ENCODE measurements at places on chromosomes 1 and 21.

DNA sequence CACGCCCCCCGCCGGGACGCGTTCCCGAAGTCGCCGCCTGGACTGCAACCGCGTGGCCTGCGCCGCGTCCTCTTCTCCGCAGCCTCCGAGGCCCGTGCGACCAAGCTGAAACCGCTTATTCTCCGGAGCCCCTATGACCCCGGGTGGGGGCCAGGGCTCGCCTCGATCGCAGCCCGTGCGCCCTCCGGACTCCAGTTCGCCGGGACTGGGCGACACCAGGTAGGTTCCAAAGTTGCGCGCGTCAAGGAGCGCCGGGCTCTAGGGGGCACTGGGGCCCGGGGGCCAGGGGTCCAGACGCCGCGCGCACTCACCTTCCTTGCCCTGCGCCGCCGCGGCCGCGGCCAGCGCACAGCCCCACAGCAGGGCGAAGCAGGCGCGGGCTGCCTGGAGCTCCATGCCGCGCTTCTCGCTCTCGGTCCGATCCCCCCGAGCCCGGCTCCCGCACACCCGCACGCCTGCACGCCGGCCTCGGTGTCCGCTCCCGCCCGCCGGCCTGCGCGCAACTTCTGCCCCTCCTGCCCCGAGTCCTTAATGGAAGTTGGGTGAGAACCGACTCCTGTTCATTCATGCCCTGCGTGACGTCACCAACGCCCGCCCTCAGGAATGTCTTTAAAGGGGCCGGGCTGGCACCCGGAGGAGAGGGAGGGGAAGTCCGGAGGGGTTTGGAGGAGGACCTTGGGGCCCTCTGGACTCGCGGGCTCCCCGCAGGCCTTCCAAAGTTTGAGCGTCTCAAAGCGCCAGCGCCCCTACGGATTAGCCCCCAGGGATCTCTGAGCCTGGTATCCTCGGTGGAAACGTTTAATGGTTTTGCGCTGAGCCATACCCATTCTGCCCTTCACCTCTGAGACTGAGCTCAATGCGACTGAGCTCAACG, at the start of gene EPHA2:
EPHA2 (minus strand) TSS at position 533 of the 874 bp plus-strand sequence; CDS start at position 396, 137 bp downstream.
- DNase-seq = peak; percentile 98

GRCh38 chr1:24102961-24103360, 9.0 kb downstream of the MYOM3 start:
- DNase-seq = no peak

- DNase-seq = no peak
Observed at GRCh38 chr1:59302871-59303270, 6.0 kb downstream of the FGGY start.

DNA sequence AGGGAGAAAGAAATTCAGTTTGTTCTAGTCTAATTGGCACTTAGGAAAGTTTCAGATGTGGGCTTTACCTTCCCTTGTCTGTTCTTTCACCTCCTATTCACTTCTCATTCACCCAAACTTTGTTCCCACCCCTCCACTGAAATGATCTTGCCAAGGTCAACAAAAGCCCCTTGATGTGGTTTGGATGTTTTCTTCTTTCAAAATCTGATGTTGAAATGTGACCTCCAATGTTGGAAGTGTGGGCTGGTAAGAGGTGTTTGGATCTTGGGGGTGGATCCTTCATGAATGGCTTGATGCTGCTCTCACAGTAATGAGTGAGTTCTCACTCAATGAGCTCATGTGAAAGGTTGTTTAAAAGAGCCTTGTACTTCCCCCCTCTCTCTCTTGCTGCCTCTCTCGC, 379.3 kb downstream of the HHIPL2 start:
- DNase-seq = no peak

GRCh38 chr1:145747398-145748247, 28.3 kb downstream of the CD160 start:
- no peak for DNase-seq

DNA sequence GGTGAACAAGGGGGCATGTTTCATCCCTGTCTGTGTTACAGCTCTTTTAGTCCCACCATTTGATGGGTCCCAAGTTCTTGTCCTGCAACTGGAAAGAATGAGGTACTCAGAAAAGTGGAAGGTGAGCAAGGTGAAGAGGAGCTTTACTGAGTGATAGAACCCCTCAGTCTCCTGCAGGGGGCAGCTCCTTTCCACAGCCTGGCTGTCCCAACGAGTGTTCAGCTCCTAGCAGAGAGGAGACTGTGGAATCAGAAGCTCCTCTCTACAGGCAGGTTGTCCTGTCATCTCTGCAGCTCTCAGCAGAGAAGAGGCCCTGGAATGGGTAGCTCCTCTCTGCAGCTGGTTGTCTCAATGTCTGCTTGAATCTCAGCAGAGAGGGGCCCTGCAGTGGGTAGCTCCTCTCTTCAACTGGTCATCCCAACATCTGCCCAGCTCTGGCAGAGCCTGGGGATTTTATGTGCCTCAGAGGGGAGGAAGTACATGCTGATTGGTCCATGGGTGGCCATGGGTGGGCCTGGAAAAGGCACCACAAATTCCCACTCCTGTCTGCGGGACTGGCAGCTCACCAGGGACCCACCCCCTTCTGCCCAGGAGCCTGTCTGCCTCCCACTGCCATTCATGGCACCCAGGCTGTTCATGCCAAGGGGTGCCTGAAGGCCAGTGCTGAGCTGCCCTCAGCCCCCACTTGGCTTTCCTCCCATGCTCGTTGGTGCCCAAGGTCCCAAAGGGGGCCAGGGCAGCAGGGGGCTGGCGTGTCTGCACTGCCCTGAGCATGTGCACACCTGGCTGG, 25.7 kb downstream of the LDLRAD1 start:
- peak; percentile 76 for DNase-seq

GRCh38 chr1:218090459-218090858, 194.6 kb upstream of the RRP15 start:
- DNase-seq = no peak

GRCh38 chr1:167056529-167057231, 33.5 kb downstream of the GPA33 start:
- no peak for DNase-seq

GRCh38 chr1:28200234-28200873, 23.9 kb upstream of the PTAFR start:
- DNase-seq = no peak

GRCh38 chr21:45102391-45102932, 28.1 kb downstream of the ADARB1 start:
- no peak for DNase-seq

- peak; percentile 34 for DNase-seq
Observed at GRCh38 chr1:231041719-231042261, 1.7 kb upstream of the FAM89A start.

DNA sequence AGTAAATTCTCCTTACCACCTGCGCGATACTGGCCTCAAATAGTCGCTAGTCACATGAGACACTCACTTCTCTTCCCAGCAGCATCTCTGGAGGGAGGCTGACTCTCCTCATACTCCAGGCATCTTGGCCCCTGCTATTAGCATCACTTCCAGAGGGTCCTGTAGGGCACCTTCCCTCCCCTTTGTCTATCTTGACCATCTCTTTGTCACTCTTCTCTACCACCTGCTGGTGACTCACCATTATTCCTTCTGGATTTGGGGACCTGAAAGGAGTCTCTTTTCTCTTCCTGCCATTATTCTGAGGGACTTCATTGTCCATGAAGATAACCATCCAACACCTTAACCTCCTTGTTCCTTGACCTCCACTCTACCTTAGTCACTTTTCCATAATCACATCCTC, 31.7 kb upstream of the GPR37L1 start:
- DNase-seq = no peak

DNA sequence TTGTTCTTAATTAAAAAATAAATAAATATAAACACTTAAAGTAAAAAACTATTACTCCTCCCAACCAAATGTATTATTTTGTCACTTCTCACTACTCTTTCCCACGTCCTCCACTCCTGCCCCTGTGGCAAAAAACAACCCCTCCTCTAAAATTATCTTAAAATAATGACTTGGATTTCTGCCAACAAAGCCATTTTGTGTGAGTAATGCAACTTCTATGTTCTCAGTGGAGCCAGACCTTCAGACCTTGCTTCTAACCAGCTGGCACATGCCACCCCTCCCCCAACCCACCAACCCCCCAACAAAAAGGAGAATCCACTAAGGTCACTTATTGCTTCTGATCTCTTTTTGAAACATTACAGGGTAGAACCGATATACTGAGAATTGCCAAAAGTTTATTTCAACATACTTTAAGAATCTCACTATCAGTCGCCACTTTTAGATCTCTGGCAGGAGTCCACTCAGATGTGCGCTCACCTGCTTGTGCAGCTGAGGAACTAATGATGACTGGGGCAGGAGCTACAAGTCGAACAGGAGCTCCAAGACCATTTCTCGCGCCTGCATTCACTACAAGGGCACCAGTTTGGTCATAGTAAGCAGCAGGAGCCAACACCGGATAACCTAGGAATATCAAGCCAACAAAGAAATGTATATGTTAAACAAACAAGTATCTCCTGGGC, 58.3 kb upstream of the SDC3 start:
- no peak for DNase-seq

GRCh38 chr1:156095906-156096508, 13.7 kb upstream of the MEX3A start:
- DNase-seq = peak; percentile 38

DNA sequence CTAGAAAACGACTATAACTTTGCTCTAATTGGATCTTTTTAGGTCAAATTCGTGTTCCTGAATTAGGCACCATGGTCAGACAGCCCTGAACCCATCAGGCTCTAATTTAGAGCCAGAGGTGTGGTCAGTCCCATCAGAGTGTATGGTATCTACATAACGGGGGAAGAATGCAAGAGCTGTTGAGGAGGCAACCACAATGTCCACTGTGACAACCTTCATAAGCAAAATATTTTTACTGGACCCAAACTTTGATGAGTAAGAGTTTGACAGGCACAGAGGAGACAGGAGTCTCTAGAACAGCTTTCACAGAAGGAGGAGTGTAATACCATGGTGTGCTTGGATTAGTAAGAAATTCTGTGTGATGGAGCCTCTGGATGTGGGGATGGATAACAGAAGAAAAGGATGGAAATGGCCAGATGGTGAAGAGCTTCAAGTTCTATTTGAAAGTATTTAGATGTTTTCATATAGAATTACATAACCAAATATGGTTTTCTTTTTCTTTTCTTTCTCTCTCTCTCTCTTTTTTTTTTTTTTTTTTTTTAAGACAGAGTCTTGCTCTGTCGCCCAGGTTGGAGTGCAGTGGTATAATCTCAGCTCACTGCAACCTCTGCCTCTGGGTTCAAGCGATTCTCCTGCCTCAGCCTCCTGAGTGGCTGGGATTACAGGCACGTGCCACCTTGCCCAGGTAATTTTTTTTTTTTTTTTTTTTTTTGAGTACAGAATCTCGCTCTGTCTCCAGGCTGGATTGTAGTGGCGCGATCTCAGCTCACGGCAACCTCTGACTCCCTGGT, 24.9 kb downstream of the UBE2U start:
- no peak for DNase-seq

DNA sequence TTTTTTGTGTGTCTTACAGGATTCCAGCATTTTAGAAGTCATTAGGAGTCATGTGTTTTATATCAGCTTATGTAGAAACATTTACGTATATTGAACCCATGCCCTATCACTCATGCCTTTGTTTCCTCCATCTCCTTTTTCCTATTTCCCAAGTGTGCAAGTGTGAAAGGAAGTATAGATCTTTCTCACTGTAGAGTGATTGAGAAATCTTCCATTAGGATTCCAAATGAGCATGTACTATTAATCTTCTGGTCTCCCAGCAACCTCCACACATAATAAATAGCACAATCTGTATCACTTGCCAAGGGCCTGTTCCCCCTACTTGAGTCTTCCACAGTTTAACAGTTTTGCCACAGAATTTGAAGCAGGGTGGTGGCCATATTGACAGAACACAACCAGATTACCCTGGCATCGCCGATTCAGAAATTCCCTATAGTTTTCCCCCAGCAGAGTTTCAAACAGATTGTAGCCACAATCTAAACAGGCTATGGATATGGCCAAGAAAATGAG, 1052.8 kb downstream of the TTLL7 start:
- no peak for DNase-seq

Data from endodermal cell (in vitro differentiated cells).